ENCODE measurements at places on chromosomes 5 and 9.
A peak's percentile ranks its signal among the peaks of the same experiment; 100 is the strongest.

- no peak for DNase-seq
Measured at GRCh38 chr9:83000765-83001164, 62.2 kb downstream of the RASEF start.

GRCh38 chr9:83182071-83182470 is 119.1 kb upstream of the RASEF start:
- no peak for DNase-seq

DNA sequence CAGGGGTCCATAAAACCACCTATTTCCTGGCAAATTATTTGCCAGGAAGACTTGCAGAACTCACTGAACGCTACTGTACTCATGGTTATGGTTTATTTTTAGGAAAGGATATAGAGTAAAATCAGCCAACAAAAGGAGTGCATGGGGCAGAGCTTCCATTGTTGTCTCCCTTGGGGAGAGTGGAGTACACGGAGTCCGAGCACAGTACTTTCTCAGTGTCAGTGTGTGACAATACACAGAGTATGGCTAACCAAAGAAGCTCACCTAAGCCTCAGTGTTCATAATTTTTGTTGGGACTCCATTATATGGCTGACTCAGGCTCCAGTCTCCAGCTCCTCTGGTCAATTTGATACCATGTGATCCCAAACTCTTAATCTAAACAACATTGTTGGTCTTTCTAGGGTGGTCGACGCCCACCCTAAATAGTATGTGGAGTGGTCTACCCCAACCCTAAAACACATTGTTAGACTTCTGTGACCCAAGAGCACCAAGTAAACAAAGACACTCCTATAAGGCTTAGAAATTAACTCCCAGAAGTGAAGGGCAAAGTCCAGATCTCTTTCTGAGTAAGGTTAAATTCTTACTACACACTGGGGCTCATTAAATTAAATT is 74.9 kb downstream of the SLC44A1 start:
- no peak for DNase-seq

- no peak for DNase-seq
Measured at GRCh38 chr9:27377147-27377807, 80.3 kb upstream of the EQTN start.

DNA sequence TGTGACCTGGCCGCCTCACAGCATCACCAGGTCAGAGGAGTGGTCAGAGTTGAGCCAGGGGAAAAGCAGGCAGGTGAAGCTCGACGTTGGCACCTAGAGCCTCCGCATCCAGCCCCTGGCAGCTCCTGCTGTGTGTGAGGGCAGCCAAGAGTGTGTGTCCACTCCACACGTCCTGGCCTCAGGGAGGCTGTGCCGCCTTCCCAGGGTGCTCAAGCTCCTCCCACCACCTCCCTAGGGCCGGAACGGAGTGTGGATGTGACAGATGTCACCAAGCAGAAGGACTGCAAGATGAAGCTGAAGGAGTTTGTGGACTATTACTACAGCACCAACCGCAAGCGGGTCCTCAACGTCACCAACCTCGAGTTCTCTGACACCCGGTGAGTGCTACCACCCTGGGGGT is 72.5 kb downstream of the PHF2 start:
- DNase-seq, result no peak

DNA sequence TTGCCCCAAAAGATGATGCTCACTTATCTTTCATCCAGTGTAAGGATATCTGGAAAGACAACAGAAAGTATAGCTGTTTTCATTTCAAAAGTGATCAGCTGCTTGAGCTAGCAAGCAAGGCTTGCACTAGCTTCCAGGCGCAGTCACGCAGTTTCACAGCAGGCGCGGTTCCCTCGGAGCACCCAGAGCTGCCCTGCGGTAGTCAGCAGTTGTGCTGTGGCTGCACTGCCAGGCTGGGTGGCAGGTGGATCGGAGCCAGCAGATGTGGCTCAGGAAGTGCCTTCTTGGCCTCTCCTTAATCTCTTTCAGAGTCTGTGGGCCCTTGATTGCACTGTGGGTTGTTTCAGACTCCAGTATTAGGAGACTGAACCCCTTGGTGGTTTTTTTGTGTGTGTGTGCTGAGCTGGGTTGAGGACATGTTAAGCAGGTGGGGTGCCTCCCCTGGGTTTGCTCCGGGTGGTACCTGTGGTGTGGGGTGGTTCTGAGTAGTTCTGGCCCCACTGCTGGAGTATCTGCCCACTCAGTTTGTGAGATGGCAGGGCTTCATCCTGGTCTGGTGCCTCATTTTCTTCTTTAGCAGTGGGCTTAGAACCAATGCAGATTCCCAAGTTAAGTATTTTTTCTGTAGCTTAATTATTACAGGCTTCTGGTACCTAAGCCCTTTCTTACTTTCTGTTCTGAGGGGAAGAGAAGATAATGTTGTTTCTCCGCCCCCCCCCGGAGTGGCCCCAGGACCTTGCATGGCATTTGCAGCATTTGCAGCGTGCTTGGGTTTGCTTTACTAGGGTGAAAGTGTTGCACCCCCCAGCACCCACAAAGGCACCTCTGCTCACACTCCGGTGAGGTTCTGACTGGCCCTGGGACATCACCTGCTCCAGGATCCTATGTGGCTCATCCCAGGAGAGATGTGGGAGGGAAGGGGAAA is 16.4 kb downstream of the TENT4A start:
- peak; percentile 26 for DNase-seq

DNA sequence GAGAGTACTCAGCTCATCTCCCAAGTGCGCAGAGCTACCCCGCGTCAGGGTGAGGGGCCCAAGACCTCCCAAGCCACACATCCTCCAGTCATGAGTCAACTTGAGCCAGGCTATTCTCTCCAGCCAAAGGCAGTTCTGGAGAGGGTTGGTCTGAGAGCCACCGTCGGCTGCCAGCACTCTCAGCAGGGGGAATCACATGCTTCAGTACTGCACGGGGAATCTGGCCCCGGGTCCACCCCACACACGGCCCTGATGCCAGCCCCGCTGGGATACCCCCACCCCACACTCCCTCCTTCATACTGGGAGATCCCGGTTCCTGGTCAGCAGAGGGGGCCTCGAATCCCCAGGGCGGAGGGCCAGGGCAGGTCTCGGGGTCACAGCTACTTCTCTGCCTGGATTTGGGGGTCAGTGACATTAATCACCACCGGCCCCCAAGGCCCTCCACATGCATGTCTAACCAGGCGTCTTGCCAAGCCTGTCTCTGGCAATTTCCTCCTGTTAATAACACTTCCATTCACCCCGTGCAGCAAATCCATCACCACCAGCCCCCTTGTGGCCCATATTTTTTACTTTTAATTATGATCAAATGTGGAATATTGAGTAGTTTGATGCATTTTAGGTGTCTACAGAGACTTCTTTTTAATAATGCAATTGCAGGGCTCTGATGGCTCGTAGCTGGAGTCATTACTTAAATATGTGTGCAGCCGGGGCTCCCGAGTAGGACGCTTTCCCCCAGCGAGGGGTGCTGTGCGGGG is 102.9 kb upstream of the PPP1R26 start:
- DNase-seq, result no peak

DNA sequence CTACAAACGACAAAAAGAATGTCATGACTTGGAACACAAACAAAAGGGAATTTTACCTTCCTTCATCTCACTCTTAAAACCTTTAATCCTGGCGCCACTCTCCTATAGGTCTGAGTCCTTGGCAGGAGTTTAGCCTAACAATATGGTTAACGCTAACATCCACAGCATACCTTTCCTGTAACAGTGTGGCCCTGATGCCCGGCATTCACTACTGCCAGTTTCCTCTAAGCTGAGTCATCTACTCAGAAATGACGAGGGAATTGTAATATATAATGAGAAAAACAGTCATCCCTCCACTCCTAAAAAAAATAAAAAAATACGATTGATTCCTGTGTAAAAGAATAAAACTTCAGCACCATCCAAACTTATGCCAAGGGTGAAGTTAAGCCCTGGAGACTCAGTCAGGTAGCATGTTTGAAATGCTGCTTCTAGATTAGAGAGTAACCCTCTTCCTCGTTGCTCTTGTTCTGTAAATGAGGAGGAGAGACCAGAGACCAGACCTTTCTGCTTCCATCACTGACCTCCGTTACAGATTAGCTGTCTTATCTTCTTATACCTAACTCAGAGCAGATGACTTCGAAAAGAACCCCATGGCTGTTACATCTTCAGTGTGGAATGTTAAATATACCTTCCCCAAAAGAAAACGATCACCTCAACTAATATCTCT is 37.4 kb downstream of the CCDC125 start:
- DNase-seq, result no peak

- no peak for DNase-seq
Measured at GRCh38 chr9:89194421-89195130, 16.0 kb upstream of the SHC3 start.

DNA sequence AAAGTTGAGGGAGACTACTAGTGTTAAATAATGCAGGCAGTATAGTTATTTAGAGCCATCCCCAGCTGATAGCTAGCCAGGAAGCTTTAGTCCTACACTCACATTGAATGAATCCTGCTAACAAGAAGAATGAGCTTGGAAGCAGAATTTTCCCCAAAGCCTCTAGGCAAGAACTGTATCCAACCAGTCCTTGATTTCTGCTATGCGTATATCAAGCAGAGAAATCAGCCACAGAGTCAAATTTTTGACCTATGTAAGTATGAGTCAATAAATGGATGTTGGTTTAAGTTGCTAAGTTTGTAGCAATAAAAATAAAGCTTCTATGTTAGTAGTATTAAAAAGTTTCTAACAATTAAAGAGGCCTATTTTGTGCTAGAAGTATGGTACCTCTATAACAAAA is 672.1 kb upstream of the CHD1 start:
- DNase-seq, result no peak

DNA sequence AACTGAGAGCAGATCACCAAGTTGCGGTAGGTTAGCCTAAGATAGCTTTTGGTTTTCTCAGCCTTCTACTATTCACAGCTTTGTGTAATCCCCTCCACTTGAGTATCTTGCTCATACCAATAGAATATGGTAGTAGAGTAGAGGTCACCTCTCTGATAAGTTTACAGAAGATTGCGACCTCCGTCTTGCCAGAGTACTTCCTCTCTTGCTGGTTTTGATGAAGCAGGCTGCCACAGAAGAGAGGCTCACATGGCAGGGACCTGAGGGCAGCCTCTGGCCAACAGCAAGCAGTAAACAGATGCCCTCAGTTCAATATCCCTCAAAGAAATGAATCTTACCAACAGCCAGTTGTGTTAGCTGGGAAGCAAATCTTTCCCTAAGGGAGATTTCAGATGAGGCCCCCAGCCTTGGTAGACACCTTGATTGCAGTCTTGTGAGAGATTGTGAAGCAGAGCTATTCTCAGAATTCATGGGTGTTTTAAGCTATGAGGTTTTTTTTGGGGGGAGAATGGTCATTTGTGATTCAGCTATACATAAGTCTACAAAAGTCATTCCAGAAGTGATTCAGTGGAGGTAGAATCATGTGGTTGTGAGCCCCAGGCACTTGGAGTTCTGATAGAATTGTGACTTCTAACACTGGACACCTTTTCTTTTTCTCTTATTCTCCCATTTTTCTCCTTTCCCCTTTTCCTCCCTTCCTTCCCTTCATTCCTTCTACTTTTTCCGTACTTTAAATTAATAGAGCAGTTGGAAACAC is 22.7 kb upstream of the CDKN2B start:
- DNase-seq, result no peak

GRCh38 chr5:55821731-55822512 is 29.2 kb upstream of the IL31RA start:
- no peak for DNase-seq

DNA sequence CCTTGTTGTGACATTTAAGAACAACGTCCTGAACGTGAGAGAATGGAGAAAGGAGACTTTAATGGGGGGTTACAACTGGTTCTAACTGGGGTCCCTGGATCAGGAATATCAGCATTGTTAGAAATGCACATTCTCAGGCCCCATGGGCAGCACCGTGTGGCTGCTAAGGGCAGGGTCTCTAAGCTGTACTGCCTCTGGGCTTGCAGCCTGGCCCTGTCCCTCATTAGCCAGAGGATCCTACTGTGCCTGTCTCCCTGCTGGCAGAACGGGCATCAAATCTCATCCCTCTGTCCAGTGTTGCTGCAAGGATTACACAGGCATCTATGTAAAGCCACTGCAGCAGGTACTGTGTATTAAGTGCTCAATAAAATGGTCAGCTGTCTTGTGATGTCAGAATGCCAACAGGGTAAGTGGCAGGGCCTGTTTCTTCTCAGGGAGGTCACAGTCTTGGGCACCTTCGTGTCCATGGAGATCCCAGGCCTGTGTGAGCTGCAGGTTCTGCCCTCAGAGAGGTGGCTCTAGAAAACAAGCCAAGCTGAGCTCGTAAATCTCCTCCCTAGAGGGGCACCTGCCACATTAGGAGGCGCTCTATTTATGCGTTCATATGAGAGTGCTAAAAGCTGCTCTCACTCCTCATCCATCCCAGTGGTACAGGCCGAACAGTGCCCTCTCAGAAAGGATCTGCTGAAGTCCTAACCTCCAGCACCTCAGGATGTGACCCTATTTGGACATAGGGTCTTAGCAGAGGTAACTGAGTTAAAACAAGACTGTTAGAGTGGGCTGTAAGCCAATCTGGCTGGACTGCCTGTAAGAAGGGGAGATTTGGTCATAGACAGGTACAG is 210.5 kb downstream of the GADD45G start:
- no peak for DNase-seq

DNA sequence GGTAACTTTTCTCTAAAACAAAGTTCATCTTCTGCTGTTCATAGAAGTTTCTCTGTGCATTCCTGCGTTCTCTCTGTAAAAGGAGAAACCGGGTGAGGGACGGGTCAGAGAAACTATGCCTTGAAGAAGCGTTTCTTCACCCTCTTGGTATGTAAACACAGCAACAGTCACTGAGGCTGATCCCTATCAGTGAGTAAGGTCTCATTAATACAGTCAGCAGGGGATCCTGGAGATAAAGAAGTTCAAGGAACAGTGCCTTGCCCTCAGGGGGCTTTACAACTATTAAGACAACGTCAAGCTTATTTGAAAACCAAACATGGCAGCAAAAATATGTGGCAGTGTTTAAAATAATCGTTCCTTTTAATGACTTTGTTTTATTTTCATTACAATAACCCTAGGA is 202.9 kb upstream of the IL12B start:
- no peak for DNase-seq

DNA sequence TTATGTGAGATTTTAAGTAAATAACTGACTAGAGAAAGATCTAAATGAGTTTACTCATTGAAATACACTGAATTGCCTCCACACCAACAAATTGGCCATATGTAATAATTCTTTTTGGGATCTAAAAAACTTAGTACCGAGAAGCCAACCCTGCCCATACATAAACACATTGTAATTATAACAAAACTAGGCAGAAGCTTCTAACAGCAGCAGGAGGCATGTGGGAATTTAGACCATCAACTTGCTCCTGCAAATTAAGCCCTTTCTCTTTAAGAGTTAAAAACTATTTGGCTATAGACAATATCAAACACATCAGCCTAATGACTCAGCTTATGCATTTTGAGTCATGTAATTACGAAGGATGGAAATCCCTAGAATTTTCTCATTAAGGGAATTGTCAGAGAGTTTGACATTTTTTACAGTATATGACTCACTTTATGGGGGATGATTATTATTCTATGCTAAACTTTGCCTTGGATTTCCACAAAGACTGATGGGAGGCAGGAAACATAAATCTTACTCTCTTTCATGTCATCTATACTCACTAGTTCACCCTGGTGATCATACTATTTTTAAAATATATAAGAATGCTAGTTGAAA is 1.0 kb downstream of the IL7R start:
- no peak for DNase-seq

Data from activated T-helper 1 cell treated with anti-CD3 and anti-CD28 coated beads, Interleukin-2, amount 50 U/mL, for 16 hours (primary cell).